ENCODE measurements at places on chromosomes 16 and 17.

DNA sequence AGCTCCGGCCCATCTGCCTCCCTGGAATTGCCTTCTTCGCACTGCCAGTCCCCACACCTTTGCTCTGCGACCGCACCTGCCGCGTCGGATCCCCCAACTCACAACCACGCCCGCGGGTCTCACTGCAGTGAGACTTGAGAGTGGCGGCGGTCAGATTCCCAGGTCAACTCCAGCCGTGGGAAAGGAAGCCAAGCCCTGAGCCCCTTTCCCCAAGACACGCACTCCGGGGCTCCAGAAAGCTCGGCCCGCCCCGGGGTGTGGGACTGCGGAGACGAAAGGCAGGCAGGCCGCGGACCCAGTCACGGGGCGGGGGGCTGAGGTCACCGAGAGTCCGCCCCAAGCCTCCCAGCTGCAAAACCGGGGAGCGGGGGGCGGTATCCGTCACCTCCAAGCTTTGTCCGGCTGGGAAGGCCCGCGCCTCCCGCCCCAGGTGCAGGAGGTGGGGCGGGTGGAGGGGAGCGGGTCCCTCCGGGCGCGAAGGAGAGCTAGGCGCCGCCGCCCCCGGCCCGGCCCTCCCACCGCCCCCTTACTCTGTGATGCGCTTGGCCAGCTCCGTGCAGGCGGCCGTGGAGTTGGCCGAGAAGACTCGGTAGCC lies 615 bp downstream of the PRPSAP1 start:
- DNase-seq: peak; percentile 10

DNA sequence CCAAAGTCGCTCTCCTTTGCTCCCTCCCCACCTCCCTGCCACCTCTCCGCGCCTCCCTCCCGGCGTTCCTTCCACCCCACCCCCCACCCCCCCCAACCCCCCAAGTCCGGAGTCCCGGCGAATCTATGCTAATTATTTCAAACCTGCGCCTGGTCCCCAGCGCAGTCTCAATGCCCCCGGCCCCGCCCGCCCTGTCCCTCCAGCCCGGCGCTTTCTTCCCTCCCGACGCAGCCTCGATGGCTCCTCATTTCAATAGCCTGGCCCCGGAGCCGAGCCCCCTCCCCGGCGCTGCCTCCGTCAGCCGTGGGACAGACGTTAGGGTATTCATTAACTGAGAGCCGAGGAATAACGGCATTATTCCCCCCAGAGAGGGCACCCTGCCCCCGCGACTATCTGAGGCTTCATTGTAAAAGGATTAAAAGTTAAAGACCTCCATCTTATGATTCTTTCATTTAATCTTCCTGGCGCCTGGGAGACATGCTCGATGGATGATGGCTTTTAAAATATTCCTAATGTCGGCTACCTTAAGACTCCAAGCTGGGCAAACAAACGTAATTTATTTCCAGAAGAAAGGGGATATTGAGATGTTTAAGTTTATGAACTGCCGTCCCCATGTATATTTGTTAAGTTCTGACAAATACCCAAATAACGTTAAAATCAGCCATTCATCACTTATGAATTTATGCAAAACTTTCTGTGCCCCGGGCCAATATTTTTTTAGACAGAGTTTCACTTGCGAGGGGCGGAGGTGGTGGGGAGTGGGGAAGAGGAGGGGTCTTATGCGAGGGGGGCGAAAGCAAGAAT lies 3.4 kb downstream of the NOG start:
- DNase-seq: no peak

DNA sequence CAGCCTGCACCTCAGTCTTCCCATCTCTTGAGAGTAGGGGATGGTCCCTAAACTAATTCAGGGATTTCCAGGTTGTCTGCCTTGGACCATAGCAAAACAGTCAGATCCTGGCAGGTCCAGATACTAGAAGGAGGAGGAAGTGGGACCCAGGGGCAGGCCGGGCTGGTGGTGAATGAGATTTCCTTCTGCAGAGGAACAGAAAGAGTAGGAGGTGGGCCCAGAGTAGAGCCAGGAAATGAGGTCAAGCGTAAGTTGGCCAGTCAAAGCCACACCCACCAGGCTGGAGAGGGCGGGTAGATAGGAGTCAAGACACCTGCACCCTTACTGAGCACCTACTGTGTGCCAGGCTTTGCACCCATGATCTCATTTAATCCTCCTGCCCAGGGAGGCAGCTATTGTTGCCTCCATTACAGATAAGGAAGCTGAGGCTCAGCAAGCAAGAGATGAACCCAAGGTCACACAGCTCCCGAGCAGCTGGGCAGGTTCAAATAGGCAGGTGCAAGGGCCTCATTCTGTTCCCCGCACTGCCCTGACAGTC lies 2.6 kb downstream of the CDH5 start:
- DNase-seq: no peak

GRCh38 chr16:78549366-78549765 lies 449.9 kb downstream of the WWOX start:
- no peak for DNase-seq

DNA sequence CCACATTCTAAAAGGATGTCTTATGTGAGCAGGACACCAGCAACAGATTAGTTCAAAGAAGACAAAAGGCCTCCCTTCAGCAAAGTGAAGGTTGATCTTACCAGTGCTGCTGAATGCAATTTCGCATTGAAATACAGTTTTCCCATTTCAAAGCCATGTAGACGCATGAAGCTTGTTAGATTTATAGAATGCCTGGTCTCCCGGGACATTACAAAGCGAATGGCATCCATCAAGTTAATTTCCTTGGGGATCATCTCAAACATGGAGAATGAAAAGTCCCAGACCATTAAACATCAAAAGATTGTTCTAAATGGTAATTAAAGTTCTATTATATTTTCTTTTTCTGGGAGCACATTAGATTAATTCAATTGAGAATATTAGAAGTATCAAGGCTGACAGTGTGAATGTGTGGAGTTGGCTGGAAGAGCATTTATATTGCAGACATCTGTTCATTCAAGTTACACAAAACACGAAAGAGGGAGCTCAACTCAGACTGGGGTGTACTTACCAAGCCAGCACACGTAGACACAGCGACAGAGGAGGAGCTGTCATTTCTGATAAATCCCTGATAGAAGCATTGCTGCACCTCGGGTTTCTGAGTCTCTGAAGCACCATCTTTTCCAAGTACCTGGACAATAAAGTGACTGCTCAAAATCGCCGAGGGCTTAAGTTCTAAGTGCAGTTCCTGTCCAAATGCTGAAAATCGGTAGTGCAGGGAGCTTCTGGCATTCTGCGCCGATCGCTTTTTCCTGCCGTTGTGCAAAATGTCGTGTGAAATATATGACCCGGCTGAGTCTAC lies 3.8 kb downstream of the ADAMTS18 start:
- no peak for DNase-seq

DNA sequence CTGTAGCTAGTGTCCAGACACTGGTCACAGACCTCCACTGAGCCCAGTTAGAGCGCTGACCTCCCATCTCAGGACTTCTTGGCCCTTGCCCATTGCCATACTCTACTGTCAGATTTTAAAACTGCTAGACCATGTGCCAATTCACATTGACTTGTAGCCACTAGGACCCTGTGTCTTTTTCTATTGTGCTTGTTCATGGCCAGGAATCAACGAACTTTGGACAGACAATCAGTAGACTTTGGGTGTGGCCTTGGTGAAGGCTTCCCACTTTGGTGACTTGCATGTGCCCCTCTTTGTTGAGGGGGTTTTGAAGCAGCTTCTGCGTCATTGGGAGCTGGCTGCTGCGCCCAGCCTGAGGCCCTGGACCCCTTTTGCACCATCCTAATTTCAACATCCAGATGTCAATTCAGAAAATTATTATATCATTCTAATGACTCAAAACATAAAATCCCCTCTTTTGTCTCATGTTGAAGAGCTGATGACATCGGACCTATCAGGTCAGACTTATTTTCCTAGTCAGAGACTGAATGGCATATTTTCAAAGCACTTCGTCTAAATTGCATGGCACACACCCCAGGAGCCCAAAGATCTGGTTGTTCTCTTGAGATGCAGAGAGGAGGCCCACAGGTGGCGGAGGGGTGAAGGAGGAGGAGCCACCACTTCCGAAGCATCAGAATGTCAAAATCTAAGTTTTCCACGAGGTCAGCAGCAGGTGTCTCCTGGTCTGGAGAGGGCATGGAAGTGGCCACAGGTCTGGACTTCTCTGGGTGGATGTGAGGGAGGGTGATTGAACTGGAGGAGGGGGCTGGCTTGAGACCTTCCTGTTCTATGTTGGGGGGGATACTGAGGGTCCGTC lies 93.4 kb upstream of the CBX4 start:
- DNase-seq: no peak

DNA sequence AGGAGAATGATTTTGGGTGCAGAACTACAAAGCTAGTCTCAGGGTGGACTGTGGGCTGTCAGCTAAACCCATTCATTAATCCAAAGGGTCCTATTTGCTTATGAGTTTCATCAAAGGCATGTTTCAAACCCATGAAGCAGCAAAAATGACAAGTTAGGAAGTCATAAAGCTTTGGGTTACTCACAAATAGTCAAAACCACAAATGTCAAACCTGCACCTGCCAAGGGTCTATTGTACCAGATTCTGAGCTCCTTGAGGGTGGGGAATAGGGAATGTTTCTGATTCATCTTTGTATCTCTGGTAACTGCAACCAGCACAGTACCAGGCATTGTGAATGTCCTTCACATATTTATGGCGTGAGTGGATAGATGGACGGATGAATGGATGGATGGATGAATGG lies 317.7 kb downstream of the MAF start:
- DNase-seq: no peak

DNA sequence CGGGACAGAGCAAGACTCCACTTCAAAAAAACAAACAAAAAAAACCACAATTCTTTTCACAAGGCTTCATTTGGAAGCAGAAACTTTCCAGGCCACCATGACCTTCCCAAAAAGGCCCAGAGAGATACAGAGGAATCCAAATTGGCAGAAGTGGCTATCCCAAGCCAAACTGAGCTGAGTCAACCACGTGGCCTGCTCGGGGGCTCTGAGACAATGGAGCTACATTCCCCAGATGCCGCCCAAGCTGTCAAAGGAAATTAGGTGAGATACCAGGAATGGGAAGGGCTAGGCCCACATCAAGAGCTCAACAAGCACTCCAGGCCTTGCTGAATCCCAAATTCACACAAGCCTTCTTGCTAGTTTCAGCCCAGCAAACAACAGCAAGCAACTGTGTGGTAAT lies 5.7 kb upstream of the EXOSC6 start:
- no peak for DNase-seq

- peak; percentile 36 for DNase-seq
Observed at GRCh38 chr17:19867329-19868078, at the start of gene ULK2. TSS of gene ULK2 (minus strand) at chr17:19867936. CDS start at chr17:19867417, 519 bp downstream.

- no peak for DNase-seq
Observed at GRCh38 chr16:10813099-10813455, 5.5 kb downstream of the TVP23A start.

DNA sequence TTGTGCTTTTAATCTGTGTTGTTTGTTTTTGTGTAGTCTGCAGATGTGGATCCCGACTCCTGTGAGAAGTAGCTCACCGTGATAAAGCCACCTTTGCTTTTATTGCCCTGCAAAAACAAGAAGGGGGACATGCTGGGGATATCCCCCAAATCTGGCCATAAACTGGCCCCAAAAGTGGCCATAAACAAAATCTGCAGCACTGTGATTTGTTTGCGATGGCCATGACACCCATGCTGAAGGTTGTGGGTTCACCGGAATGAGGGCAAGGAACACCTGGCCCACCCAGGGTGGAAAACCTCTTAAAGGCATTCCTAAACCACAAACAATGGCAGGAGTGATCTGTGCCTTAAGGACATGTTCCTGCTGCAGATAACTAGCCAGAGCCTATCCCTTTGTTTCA lies 15.1 kb downstream of the AHSP start:
- no peak for DNase-seq

- DNase-seq: no peak
Observed at GRCh38 chr16:82735673-82736091, 108.9 kb downstream of the CDH13 start.

DNA sequence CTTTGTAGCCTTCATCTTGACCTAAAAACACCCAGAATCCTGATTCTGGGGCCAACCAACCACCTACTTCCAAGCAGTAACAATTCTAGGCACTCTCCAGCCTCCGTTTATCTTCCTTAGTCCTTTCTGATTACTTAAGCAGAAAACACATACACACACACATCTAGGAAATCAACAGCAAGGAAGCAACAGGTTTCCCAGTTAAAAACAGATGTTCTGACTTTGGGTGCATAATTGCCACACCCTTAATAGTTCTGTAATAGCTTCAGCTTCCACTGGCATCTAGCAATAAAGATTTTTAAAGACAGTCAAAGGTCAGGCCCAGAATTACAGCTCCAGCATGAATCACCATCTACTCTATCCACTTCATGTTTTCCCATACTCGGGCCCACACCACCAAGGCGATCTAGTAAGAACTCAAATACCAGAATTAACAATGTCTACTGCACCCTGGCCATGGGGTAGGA lies 2.6 kb downstream of the ARHGAP17 start:
- DNase-seq: no peak

DNA sequence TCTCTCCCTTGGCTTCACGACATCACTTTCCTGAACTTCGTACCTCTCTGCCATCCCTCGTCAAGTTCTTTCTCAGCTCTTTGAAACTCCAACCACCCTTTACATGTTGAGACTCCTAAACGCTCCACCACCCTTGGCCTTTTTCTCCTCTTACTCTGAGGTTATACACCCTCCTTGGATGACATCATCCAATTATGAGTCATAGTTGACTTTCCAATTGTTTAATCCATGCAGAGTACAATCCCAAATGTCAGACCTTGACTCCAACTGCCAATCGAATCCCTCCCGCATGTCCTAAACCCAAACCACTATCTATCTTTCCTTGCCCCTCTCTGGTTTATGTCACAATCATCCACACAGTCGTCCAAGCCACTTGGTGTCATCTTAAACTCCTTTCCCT lies 18.4 kb upstream of the C16orf82 start:
- no peak for DNase-seq
